Non-pigmented ciliary epithelial cell (primary cell): ENCODE measurements at places on chromosomes 2 and 18.

DNA sequence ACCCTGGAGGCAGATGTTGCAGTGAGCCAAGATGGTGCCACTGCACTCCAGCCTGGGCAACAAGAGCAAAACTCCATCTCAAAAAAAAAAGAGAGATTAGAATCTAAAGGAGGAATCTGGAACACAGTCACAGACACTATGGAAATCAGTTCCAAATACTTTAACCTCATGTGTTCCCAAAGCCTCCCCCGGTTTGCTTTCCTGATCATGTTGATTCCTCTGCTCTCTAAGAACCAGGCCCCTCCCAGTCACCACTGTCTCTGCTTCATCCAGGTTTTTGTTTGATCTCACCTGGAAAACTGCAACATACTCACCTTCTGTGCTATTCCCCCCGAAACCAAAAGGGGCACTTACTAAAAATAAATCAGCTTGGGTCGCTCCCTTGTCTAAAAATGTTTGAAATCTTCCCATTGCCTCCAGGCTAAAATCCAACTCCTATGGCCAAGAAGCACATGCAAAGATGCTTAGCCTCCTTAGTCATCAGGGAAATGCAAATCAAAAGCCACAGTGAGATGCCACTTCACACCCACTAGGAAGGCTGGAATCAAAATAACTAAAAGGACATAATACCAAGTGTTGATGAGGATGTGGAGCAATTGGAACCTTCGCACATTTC lies 6.2 kb upstream of the NEU2 start:
- no peak for DNase-seq

DNA sequence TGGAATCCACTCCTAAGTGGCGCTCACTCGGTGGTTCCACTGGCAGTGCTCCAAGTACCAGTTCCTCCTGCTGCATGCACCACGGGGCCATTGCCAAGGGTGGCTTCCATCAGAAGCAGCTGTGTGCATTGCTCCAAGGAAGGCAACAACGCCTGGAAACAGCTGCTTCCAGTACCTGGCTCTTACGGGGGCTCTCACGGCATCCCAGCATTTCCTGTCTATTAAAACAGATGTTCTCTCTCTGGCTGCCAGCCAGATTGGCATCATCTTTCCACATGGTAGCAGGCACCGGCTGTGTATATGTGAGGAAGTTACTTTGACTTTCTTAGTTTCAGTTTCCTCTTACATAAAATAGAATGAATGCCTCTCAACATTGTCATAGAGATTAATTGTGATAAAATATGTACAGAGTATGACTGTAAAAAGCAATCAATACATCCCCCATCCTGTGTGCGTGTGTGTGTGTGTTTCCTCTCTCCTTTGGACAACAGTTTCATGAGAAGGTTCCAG lies 84.9 kb downstream of the CMPK2 start:
- DNase-seq: no peak

GRCh38 chr2:74037379-74037860 lies 52.7 kb downstream of the TET3 start:
- DNase-seq: no peak

DNA sequence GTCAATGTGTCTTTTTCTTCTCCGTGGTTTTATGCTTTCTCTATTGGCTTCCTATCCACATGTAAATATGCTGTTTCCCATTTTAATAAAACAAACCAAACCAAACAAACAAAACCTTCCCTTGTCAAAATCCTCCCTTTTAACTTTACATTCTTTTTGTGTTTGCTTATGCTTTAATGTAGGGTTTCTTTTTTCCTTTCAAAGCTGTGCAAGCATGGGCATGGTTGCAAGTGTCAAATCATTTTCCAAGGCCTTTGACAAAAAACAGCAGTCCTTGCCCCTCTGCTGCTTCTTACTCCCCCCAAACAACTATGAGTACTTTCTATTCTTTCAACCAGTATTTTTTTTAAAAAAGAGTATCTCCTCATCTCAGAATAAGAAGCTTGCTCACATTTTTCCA lies 66.0 kb upstream of the ACYP2 start:
- no peak for DNase-seq

DNA sequence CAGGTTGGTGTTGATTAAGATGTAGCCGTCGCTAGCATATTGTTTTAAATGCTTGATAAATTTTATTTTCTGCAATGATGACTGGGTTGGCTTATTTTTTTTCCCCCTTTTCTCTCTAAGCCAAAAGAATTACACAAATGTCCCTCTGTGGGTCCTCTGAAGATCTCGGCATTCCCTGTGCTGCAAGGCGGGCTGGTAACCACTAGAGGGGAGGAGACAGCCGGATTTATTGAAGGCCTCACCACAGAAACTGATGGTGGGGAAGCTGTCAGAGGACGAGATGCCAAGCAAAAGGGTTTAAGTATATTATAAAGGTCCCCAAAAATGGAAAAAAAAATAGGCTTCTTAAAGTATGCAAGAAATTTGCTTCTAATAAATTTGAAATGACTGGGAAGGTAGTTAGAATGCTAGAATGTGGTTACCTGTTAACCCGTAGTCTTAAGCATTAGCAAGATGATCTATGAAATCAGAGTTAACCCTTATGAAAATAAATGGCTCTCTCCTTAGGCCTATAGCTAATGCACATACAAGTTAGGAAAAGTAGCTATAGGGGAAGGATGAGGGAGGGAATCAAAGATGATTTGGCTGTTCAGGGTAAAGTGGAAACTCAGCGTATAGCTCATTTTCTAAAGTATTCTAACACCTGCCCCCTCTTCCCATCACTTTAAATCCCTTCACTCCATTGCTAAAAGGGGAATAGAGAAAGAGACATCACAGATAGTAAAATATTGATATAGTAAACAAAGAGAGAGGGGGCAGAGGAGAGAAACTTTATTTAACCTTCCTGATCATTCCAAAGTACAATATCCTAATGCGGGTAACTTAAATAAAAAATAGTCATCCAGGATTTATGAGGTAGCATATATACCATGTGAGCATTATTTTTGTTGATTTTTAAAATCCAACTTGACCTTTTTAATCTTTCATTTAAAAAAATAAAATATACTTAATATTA lies 894.5 kb upstream of the POU3F3 start:
- no peak for DNase-seq

DNA sequence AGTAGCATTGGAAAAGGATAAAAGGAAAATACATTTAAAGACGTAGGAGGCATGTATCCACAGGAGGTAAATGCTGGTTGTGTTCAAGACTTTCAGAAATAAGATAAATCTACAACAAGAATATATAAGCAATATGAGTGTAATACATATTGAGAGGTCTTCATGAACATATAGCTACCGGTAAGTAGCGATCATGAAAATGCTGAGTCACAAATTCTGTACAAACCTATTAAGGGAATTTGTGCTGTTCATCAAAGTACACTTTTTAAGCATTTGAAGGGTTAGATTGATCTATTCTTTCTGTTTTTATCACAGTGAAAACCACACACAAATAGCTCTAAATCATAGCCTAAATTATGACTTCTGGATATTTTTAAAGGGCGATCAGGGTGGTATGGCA lies 173.1 kb upstream of the NYAP2 start:
- DNase-seq: no peak

DNA sequence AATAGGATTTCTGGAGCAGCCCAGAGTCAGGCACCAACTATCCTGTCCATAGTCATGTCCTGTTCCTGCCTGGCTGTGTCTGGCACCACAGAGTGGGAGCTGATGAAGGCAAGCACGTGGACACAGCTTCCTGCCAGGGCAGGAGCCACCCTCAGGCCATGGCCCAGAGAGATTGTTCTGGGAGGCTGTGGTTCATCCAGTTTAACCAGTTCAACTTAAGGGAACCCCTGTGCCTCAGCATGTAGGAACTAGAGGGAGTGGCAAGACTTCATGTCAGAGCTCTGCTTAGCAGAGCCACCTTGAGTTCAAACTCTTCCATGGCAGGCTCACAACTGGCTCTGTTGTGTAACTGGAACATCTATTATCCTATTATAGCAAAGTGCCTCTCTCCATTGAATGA lies 73.2 kb upstream of the NCKAP5 start:
- DNase-seq: no peak

GRCh38 chr2:151032741-151033191 lies 228.9 kb downstream of the RBM43 start:
- peak; percentile 70 for DNase-seq

GRCh38 chr18:76456823-76457222 lies 38.2 kb downstream of the ZNF516 start:
- DNase-seq: no peak

DNA sequence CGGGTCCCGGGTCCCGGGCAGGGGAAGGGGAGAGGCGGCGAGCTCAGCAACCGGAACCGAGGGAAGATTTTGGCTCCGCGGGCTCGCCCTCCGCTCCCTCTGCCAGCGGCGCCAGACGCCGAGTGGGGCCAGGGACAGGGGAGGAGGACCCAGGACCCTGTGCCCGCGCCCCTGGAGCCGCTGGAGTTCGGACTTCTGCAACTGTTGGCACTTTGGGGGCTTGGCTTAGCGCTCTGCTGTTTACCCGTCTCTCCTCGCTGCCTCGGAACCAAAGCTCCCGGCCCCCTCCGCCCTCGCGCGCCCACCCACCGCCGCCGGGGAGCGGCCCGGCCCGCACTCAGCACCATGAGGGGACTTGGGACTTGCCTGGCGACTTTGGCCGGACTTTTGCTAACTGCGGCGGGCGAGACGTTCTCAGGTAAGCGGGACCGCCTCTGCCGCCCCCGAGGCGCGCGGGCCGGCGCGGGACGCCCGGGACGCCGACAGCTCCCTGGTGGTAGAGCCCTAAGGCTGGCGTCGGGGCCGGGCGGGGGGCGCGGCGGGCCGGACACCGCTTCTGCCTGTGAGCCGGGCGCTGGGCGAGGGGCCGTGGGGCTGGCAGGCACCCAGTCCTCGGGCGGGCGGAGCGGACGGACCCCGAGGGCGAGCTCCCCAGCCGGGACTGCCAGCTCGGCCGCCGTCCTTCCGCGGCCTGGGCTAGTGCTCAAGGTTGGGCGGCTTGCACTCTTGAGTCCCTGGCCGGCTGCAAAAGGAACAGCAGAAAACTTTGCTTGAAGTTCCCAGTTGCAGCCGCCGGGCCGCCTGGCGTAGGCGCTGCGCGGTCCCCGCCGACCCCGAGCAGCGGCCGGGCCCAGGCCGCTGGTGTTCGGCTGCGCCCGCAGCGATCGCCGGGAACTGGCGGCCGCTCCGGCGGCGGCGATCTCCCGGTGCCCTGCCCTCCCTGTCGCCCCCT lies 634 bp downstream of the PTPRM start:
- no peak for DNase-seq

GRCh38 chr18:59142274-59142673 lies 2.6 kb downstream of the SEC11C start:
- no peak for DNase-seq
